ENCODE measurements at places on chromosomes 2 and 18. TPM values are rescaled to one million over a fixed set of nuclear protein-coding genes. Genes with fewer than 3 reads are reported as not detected.

DLX2 gene
- total RNA-seq = 9.7 TPM

IL1F10 gene
- not detected for total RNA-seq

DNAJC5G gene
- 0.18 TPM for total RNA-seq

LONRF2 gene
- total RNA-seq = 13.7 TPM

DNA sequence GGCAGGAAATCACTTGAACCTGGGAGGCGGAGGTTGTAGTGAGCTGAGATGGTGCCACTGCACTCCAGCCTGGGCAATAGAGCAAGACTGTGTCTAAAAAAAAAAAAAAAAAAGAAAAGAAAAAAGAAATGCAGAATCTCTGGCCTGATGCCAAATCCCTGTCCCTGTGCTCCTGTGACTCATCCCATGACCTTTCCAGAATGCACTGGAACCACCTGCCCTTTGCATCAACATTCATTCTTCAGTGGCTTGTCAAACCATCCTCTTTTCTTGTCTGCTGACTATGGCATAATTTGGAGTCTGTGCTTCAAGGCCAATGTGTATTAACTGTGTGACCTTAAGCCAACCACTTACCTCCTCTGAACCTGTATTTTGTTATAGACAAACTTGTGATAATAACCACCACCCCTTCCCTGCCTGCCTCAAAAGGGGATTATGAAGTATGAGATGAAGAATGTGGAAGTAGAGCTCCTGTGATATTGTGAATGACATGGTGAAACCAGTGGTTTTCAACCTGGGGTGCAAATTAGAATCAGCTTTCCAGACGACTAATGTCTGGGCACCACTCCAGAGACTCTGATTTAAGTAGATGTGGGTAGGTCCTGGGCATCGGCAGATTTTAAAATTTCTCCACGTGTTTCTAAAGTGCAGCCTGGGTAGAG is 189.3 kb downstream of the CLIP4 start:
- H3K36me3 ChIP-seq = no peaks in the 10 kb centered on the region
- no peak overlapping the region for H3K27ac ChIP-seq
- H3K27me3 ChIP-seq = peaks cover 23% of the 10 kb centered on the region
- H3K4me1 ChIP-seq = peaks cover 21% of the 10 kb centered on the region
- DNase-seq = no peak

DNA sequence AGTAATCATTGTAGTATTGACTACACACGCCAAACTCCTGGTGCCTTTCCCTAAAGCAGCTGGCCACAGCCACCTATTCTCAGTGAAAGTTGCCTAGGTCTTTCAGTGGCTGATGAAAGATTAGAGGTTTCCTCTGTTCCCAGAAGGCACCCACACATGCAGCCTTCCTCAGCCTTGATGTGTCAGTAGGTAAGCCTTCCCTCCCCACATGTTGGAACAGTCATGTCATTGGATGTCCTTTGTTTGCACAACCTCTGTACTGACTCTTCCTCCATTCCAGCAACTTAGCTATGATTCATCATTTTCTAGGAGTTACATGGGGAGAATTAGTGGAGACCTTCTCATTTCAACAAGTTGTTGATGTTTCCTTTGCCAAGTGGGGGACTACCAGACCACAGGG is 630.8 kb upstream of the SLC39A10 start:
- no peak overlapping the region for H3K4me3 ChIP-seq
- no peaks in the 10 kb centered on the region for H3K36me3 ChIP-seq
- H3K27me3 ChIP-seq = peaks cover 4% of the 10 kb centered on the region
- no peaks in the 10 kb centered on the region for H3K4me1 ChIP-seq
- H3K27ac ChIP-seq = no peak overlapping the region

DNA sequence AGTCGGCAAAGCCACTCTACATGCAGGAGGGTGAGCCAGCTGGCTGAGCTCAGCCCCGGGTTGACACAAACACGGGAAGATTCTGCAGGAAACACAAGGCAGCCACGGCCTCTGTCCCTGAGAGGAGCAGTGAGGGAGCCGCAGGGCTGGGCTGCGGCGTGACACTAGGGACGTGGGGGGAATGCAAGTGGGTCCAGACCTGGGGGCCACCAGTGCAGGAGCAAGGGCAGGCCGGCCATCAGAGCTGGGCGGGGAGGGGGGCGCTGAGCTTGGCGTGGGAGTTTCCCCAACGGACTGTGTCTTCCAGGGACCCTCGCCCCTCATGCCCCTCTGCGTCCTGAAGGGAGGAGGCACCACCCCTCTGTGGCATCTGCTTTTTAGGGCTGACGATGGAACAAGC is 12.0 kb upstream of the C1QL2 start:
- no peaks in the 10 kb centered on the region for H3K36me3 ChIP-seq
- H3K4me3 ChIP-seq = no peak overlapping the region
- peaks cover 47% of the 10 kb centered on the region for H3K27me3 ChIP-seq
- DNase-seq = no peak
- no peak overlapping the region for H3K27ac ChIP-seq

DNA sequence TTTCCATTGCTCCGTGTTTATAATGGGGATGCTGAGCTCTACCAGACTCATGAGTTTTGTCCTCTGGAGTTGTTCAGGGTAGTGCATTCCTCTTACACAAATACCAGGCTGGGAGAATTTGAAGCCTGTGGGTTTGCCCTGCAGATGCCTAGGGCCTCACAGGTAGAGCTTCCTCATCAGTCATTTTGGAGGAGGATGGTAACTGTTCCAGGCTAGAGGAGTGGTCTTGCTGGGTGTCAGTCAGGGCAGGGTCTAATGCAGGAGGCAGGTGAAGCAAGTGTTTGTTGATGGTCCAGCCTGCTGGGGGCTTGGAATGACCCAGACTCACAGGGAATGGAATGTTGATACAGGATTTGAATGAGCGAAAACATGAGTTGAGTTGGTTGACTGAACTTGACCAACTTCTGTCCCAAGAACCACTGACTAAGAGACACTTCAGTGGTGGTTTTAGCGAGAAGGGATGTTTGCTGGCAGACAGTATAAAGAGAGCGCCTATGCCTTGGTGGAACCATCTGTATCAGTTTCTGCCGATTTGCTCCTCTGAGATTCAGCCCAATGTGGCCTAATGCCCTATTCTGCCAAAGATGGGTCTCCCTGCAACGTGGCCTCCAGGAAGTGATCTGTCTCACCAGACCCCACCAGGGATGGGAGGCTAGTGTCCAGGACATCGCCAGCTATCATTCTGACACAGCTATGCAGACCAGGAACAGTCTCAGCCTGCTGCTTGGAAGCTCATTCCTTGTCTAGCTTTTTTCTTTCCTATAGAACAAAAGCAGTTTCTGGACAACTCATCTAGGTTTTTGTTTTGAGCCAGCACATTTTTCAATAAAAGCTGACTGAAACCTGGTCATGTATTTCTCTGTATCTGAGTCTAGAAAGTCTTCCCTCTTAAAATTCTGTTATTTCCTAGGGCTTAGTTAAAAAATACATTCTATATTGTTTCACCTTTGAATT is 9.3 kb downstream of the IL1R2 start:
- no peak overlapping the region for H3K27ac ChIP-seq
- H3K4me3 ChIP-seq = no peak overlapping the region
- no peak for DNase-seq
- peaks cover 15% of the 10 kb centered on the region for H3K27me3 ChIP-seq
- H3K4me1 ChIP-seq = no peaks in the 10 kb centered on the region

- H3K4me3 ChIP-seq = no peak overlapping the region
- no peaks in the 10 kb centered on the region for H3K27me3 ChIP-seq
- peak overlapping the region; percentile 93 for H3K27ac ChIP-seq
- H3K36me3 ChIP-seq = no peaks in the 10 kb centered on the region
Observed at GRCh38 chr2:15169326-15170069, 391.6 kb downstream of the NBAS start.

DNA sequence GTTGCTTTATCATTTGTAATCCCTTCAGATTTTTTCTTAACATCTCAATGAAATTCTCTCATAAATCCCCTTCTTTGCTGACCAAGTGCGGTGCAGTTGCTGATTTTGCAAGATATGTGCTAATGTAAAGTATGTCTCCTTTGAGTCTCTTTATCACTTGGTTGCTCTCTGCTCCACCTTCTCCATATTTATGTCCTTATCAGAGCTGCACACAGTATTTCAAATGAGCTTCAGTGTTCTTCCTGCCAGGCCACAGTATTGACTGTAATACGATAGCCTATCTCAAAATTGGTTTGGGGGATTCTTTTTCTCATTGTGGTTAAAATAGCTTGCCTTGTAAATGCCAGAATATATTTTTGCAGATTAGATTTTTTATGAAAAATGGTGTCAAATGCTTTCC is 32.2 kb downstream of the MAIP1 start:
- H3K4me3 ChIP-seq = no peak overlapping the region
- no peaks in the 10 kb centered on the region for H3K27me3 ChIP-seq
- peaks cover 7% of the 10 kb centered on the region for H3K4me1 ChIP-seq
- no peaks in the 10 kb centered on the region for H3K36me3 ChIP-seq

- no peak overlapping the region for H3K4me3 ChIP-seq
- H3K27ac ChIP-seq = no peak overlapping the region
- no peaks in the 10 kb centered on the region for H3K36me3 ChIP-seq
- H3K27me3 ChIP-seq = peaks cover 48% of the 10 kb centered on the region
- H3K4me1 ChIP-seq = no peaks in the 10 kb centered on the region
Observed at GRCh38 chr2:121866789-121867188, 111.3 kb downstream of the TSN start.

DNA sequence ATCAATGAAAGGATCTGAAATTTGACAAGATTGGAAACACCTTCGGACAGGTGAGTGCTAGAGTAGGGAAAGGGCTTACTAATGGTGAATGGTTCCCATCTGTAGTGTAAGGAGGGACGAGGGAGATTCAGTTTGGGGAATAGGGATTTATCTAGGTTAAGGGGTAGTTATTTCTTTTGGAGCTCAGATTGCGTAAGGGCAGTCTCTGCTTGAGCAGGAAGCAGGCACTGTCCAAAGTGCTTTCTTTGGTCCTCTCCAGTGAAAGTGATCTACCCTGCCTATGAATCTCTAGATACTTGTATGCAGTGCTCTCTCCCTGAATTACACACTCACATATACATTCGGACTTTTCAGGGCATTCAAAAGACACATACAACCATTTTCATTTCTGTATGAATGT is 272.9 kb upstream of the FIGN start:
- H3K36me3 ChIP-seq = no peaks in the 10 kb centered on the region
- DNase-seq = no peak
- no peak overlapping the region for H3K4me3 ChIP-seq

- H3K4me1 ChIP-seq = no peaks in the 10 kb centered on the region
- H3K27ac ChIP-seq = no peak overlapping the region
- DNase-seq = no peak
- peaks cover 52% of the 10 kb centered on the region for H3K36me3 ChIP-seq
- no peaks in the 10 kb centered on the region for H3K27me3 ChIP-seq
Observed at GRCh38 chr2:201715459-201715858, 17.0 kb upstream of the MPP4 start.

GRCh38 chr2:66170744-66171330 is 264.1 kb upstream of the MEIS1 start:
- H3K27ac ChIP-seq = no peak overlapping the region
- H3K36me3 ChIP-seq = peaks cover 1% of the 10 kb centered on the region
- H3K4me1 ChIP-seq = peaks cover 31% of the 10 kb centered on the region
- no peak overlapping the region for H3K4me3 ChIP-seq

- peak overlapping the region; percentile 96 for H3K27ac ChIP-seq
- H3K27me3 ChIP-seq = no peaks in the 10 kb centered on the region
- H3K36me3 ChIP-seq = no peaks in the 10 kb centered on the region
- H3K4me1 ChIP-seq = peaks cover 15% of the 10 kb centered on the region
- no peak overlapping the region for H3K4me3 ChIP-seq
Observed at GRCh38 chr2:231627384-231628120, 34.9 kb downstream of the TEX44 start.

- no peaks in the 10 kb centered on the region for H3K4me1 ChIP-seq
- no peak overlapping the region for H3K27ac ChIP-seq
- DNase-seq = peak; percentile 37
- H3K4me3 ChIP-seq = no peak overlapping the region
- peaks cover 50% of the 10 kb centered on the region for H3K27me3 ChIP-seq
Observed at GRCh38 chr2:1421731-1422130, 8.5 kb downstream of the TPO start.

DNA sequence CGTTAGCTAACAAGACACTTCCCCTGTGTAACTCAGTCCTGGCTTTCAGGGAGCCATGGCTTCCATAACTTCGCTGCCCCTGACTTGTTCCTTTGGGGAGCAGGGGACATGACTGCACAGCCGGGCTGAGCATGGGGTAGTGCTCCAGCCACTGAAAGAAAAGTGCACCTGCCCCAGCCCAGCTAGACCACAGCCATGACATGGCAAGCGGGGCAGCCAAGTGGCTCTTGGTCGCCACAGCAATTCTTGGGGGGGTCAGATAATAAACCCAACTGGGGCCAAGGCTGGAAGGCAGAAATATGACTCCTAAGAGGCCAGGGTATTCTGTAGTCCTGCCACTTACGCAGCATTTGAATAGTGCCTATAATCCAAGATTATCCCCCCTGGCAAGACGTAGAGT is 289.1 kb downstream of the GBX2 start:
- peaks cover 2% of the 10 kb centered on the region for H3K4me1 ChIP-seq
- no peak overlapping the region for H3K4me3 ChIP-seq
- no peak for DNase-seq
- no peak overlapping the region for H3K27ac ChIP-seq
- peaks cover 11% of the 10 kb centered on the region for H3K36me3 ChIP-seq

DNA sequence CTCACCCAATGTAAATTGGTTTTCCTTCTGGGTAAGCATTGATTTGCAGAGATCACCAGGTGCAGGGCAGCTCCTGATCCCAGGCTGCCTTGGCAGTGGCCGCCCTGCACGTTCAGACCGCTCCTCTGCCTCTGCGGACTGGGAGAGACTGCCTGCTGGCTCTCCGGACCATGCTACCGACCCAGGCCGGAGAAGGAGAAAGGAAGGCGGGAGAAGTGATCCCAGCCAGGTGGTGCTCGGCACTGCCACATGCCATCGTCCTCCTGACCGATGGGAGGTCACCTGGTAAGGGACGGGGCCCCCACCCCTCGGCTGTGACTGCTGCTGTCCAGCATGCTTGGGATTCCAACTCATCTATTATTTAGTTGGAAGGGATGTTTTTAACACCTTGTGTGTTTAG is 108.1 kb upstream of the POU3F3 start:
- H3K27ac ChIP-seq = no peak overlapping the region
- H3K36me3 ChIP-seq = no peaks in the 10 kb centered on the region

DNA sequence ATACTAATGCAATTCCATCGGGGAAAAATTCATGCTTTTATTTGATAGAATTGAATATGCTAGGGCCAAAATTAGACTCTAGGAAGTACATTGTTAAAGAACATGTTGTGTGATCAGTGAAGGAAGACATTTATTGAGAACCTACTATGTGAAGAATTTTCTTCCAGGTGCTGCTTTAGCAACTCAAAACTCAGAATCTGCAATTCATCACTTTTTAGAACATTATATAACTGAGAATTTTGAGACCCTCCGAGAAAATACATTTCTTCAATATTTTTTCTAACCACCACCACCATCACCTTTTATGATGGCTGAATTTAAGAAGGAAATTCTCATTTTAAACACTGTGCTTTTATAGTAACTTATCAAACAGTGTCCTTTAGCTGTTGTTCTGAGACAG is 315.2 kb downstream of the FIGN start:
- H3K36me3 ChIP-seq = no peaks in the 10 kb centered on the region
- no peaks in the 10 kb centered on the region for H3K4me1 ChIP-seq
- DNase-seq = no peak
- H3K27ac ChIP-seq = no peak overlapping the region

Data from mesothelial cell of epicardium (in vitro differentiated cells).